ENCODE measurements at places on chromosomes 13 and 19.

- DNase-seq = no peak
These were observed 13.6 kb downstream of the DLEU7 start for GRCh38 chr13:50829896-50830295.

DNA sequence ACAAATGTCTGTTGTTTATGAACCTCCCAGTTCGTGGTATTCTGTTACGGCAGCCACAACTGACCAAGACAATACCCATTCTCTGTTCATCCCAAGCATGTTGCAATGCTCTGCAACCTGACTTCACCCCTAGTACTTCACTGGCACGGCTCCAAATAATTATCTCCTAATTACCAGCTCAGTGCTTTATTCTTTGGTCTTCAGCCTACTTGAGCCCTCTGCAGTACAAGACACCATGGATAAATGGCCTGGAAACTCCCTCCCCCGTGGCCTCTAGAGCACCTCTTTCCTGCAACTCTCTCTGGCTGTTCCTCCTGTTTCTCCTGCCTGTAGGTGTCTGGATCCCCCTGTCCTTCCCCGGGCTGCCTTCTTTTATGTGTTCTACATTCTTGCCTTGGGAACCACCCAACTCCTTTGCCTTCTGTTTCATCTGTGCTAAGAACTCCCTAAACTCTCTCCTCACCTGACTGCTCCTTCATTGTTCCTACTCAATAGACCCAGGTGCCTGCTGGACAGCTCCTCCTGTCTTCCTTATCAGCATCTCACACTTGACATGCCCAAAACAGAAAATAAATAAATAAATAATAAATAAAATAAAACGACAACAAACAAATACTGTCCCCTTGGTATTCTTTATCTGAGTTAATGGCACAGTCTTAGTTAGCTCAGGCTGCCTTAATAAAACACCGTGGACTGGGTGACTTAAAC, 200.4 kb upstream of the IPO5 start:
- no peak for DNase-seq

DNA sequence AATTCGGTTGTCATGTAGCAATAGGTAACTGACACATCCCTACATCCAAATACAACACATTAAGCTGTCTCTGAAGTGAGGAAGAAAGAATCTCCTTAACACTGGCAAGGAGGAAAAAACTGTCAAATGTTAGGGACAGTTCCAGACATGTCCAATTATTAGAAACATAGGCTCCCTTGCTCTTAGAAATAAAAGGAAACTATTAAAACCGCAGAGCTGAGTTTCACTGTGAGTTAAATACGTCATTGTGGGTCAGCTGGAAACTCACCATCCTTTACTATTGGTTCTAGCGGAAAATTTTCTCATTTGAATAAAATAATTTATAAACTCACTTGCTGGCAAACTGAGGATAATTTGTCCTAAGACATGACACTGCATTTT, 40.7 kb downstream of the STARD13 start:
- DNase-seq = no peak

- DNase-seq = no peak
These were observed 88.1 kb downstream of the SLC7A1 start for GRCh38 chr13:29507356-29507755.

GRCh38 chr13:112525356-112525945, 62.5 kb downstream of the TUBGCP3 start:
- no peak for DNase-seq

DNA sequence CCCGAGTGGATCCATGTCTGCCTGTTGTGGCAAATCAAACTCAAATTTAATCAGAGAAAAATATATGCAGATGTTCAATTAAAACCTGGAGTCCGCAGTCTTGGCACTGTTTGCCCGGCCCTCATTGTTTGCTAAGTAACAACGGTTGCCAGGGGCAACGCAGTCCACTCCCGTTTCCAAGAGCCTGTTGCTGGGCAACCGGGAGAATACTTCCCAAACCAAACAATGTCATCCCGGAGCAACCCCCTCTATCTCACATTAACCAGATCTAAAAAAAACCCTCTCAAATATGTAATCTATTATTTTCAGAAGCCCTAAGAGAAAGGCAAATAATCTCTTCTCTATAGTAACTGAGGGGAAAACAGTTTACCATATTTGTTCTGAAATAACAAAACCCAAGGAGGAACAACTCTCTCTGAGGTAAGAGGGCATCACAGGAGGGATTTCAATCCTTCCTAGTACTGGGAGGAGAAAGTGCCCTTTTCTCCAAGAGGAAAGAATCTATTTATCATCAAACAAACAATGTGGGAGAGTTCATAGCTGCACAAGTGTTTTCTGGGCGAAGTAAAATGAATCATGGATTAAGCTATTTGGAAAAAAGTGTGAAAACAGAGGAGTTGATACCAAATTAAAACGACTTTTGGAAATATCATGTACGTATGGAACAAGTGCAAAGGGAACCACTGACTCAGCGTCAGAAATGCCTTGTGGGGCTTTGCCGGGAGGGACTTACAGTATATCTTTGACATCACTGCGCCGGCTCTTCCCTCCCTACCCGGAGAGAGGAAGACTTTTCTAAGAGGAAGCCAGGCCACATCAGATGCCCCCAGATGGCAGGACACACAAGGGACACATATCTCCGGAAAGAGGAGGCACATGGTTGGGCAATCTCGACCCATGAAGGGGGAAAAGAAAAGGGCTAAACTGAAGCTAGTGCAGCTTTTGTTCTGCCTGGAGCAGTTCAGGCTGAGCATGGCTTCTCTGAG, 43.3 kb downstream of the RFX2 start:
- DNase-seq = peak; percentile 84

DNA sequence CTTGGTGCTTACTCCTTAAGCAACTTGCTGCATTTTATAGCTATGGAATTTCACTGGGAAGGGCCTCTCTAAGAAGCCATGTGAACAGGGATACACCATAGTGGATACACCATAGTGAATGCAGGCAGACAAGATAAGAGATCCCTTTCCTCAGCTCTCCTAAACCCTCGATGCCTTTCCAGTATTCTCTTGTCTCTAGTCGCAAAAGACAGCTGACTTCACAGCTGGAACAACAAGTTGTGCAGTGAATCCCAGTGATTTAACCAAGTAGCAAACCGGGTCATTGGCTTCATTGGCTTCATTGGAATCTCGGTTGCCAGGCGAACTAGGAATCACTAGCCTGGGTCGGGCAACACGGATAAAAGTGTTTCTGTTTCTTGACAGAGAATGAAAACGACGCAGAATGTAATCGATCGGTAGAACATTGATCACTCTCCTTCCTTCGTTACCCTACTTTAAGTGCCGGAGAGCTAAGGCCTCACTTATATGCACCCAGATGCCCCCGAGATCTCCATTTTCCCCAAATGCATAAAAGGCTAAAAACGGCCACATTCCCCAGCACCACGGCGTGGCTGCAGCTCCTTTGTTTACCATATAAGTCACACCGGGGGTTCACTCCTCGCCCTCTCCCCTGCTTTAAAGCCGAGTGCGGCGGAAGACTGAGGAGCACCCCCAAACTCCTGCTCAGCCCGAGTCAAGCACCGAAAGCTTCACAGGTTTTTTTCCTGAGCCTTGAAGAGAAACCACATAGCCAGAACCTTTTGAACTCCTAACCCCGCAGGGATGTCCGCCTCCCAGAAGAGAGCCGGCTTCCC, 674 bp downstream of the TRPC4 start:
- DNase-seq = no peak

GRCh38 chr19:54169149-54169740, 3.7 kb downstream of the TMC4 start:
- DNase-seq = no peak

- no peak for DNase-seq
These were observed 25.9 kb downstream of the PRAM1 start for GRCh38 chr19:8476524-8476923.

DNA sequence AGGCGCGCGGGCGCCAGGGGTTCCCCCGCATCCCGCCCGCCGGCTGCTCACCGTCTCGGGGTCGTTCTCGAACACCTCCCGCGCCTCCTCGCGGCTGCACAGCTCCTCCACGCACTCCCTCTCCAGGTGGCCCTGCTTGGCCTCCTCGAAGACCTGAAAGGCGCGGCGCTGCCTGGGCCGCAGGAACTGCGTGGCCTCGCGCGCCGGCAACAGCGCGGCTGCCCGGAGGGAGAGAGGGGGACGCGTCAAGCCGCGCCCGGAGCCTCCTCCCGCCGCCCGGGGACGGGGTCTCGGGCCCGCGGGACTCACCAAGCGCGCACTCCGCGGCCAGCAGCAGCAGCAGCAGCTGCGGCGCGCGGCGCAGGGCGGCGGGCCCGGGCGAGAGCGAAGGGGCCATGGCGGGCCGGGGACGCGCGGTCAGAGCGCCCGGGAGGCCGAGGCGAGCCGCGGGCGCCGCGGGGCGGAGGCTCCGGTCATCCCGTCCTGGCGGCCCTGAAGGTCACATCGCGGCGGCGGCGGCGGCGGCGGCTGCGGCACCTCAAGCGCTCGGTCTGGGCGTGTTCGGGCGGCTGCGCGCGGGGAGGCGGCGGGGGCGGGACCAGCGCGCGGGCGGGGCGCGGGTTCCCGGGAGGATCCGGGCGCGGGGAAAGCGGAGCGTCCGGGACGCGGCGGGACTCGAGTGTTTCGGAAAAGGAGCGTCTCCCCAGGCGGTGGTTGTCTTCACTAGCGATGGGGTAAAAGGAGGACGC, at the start of gene GAS6:
TSS of gene GAS6 (minus strand) at position 553 of the 749 bp plus-strand sequence. CDS start at position 397, 156 bp downstream.
- DNase-seq = no peak

- DNase-seq = no peak
These were observed 211.9 kb downstream of the FGF9 start for GRCh38 chr13:21882766-21883165.

- no peak for DNase-seq
These were observed 2.9 kb upstream of the PPP6R1 start for GRCh38 chr19:55261671-55262126.

- DNase-seq = no peak
These were observed 48.7 kb downstream of the ESD start for GRCh38 chr13:46748300-46748699.

- no peak for DNase-seq
These were observed 5.2 kb downstream of the LAIR2 start for GRCh38 chr19:54507824-54508223.

- no peak for DNase-seq
These were observed 5.0 kb upstream of the ONECUT3 start for GRCh38 chr19:1748115-1748872.

GRCh38 chr13:26784704-26785639, 24.4 kb upstream of the GPR12 start:
- no peak for DNase-seq

GRCh38 chr19:50659318-50660087, 10.3 kb downstream of the C19orf81 start:
- DNase-seq = no peak

DNA sequence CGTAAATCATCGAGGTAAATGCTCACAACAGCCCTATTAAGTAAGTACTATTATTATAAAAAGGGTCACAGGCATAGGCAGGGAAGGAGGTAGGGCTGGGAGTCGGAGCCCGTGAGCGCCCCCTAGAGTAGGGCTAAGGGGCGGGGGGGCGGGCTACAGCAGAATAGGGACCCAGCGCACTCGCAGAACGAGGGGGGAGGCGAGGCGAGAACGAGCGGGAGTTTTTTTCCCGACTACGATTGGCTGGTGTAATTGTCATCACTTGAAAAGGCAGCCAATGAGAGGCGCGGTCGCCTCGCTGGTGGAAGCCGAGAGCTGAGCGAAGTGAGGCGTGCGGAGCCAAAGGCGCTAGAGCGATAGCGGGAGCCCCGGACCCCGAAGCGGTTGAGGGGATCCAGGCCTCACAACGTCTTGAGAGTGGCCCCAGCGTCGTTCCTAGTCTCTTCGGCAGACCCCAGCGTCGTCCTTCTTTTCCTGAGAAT, 24.2 kb downstream of the KEAP1 start:
- DNase-seq = peak; percentile 39

GRCh38 chr19:34997071-34997617, 3.0 kb upstream of the GRAMD1A start:
- no peak for DNase-seq

GRCh38 chr19:14310055-14310454, 71.2 kb upstream of the ADGRE5 start:
- DNase-seq = no peak

DNA sequence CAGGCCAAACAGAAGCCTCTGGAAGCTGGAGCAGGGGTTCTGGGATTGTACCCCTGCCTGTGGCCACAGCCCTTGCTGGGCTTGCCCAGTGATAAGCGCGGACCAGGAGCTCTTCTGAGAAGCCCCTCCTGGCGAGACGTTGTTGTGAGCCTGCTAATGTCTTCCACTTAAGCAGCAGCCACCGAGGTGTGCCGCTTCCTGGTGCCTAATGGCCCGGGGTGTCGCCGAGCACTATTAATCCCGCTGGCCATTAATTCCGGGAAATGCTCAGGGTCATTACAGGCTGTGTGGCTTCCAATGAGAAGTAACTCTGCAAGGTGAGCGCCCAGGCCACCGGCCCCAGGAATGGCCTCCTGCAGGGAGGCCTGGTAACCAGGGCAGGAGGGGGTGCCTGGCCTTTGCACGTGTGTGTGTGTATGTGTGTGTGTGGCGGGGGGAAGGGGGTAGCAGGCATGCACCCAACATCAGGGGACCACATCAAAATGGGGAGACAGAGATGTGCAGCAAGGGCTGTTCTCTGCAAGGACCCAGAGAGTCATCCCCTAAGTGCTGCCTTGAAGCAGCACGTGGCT, 175.0 kb downstream of the URI1 start:
- no peak for DNase-seq

GRCh38 chr19:45558399-45558878, 26.2 kb downstream of the OPA3 start:
- DNase-seq = no peak

DNA sequence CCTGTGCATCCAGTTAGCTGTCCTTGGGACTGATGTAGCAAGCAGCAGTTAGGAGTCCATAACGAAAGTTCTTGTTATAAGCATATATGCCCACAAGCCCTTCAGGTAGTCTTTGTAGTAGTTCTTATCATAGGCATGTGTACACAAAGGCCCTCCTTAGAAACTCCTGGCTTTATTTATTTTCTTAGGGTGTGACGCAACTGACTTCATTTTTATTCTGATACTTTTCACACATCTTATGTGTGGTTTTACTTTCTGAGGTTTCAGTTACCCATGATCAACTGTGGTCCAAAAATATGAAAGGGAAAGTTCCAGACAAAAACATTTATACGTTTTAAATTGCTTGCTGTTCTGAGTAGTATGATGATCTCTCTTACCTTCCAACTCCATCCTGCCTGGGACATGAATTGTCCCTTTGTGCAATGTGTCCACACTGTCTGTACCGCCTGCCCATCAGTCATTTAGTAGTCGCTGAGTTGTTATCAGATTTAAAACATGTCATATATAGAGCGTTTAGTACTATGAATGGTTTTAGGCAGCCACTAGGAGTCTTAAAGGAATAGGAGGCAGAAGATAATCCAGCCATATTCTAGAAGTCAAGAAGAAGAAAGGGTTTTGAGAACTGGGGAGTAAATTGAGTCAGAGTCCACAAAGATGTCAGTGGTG, 19.4 kb downstream of the GPC5 start:
- DNase-seq = no peak

DNA sequence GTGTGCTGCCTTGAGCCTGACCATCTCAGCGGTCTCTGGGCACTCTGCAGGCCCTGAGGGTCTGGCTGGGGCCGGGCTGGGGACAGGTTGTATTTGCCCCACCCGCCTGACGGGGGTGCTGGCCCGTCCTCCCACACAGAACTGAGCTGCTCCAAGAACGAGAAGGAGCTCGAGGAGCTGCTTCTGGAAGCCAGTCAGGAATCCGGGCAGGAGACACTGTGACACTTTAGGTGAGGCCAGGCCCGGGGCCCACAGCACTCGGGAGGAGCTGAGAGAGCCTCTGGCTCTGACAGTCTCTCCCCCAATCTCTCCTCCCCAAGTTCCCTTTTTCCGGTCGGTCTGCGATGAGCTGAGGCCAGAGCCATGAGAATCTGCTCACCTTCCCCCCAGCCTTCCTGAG, 14.5 kb downstream of the NKPD1 start:
- no peak for DNase-seq

GRCh38 chr19:38710928-38711725, 33.1 kb downstream of the CAPN12 start:
- no peak for DNase-seq
